Kidney epithelial cell (primary cell): ENCODE measurements at places on chromosomes 4 and X.

DNA sequence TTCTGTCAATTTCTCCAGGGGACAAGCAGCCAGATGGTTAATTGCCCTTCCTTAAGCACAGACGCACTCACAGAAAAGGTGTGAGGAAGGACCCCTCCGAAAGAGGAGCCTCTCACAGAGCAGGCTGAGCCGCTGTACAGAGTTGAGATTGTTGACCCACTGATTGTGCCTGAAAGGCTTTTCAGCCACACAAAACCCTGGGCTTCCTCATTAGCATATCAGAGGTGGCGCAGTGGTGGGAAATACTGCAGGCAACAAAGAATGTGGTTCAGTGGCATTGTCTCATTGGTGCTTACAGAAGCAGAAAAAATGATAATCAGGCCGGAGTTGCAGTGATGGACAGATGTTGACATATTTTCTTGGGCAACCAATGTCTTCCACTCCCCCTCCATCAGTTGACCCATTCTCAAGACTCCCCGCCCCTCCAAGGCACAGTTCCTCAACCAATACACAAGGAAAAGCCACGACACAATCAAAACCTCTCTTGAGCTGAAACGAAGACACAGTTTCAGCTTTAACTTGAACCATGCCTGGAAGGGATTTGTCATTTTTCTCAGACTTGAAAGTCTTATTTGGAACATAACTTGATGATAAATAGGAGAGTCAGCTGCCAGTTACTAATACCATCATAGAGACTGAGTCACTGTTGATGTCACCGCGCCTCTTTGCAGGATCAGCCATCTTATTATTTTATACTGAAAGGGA is 53.1 kb downstream of the ATXN3L start:
- no peak for DNase-seq

DNA sequence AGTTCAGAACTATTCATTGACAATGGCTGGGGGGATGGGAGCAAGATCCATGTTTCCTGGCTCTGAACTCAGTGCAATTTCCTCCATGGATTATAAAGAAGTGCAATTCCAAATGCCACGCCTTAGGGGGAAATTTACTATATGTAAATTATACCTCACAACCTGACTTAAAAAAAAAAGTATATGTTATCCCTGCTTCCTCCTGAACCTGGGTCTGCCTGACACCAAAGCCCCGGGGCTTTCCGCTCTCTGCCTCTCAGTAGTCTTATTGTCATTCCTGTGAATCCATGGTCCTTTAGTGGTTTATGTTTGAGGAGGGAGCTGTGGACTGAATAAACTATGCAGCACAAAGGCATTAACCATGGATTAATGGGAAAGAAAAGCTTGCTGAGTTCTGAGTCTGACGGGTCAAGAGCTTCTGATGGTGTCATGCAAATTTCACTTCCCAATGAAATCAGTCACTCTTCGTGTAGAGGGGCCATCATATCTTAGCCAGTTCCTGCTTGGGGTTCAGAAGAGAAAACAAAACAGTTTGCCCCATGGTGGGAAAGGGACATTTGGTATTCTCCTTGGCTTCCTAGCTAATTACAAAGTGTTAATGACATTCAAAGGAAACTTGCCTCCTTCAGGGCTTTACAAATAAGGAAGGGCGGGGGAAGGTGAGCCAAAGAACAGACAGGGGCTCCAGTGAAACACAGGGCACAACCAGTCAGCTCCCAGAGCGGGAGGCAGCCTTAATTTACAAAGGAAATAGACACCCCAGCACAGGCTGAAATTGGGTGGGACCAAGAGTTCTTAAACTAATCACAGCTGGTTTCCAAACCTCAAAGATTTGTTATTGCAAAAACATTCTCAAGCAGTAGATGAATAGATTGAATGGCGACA is 14.3 kb downstream of the FAM9C start:
- no peak for DNase-seq

DNA sequence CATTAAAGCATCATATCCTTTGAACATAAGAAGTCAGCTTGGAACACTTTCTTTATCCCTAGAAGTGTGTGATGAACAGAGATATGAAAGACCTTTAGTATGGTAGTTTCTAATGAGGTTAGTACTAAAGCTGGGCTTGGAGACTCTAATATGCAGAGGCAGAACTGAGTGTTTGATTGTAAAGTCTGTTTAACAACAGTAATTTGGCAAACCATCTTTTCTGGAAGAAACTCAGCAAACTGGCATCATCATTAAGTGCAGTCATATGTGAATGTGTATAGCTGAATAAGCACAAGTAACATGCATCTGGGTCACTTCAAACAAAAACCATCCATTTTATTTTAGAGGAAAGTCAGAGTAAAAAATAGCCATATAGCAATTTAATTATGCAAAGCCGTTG is 385.9 kb upstream of the MAD2L1 start:
- DNase-seq: no peak

GRCh38 chrX:151736685-151737084 is 2.1 kb downstream of the CNGA2 start:
- DNase-seq: no peak

DNA sequence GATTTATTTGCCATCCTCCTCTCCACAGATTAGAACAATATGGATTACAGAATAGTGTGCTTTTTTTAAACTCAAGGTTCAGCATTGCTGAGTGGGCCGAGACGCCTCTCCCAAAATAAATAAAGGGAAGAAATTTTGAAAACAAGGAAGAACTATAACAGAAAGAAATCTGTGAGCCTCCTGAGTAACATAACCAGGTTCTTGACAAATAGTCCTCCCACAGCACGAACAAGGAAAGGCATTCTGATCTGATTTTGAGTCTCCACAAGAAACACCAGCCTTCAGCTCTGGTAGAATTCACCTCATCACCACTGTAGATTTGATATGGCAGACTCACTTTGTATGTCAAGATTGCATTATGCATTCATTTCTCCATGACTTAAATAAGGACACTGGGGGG is 173.6 kb downstream of the HHIP start:
- no peak for DNase-seq

- DNase-seq: no peak
Measured at GRCh38 chr4:147461161-147461560, 19.7 kb upstream of the EDNRA start.
